ENCODE measurements at places on chromosomes 7 and 10. TPM values are rescaled to one million over a fixed set of nuclear protein-coding genes. Genes with fewer than 3 reads are reported as not detected.

The LRRD1 gene
- total RNA-seq = not detected

The ELMO1 gene
- total RNA-seq = 113 TPM

The PPP1R17 gene
- not detected for total RNA-seq

The FAM241B gene
- total RNA-seq = 10.2 TPM

The USP6NL gene
- 0.64 TPM for total RNA-seq

The MRC1 gene
- not detected for total RNA-seq

DNA sequence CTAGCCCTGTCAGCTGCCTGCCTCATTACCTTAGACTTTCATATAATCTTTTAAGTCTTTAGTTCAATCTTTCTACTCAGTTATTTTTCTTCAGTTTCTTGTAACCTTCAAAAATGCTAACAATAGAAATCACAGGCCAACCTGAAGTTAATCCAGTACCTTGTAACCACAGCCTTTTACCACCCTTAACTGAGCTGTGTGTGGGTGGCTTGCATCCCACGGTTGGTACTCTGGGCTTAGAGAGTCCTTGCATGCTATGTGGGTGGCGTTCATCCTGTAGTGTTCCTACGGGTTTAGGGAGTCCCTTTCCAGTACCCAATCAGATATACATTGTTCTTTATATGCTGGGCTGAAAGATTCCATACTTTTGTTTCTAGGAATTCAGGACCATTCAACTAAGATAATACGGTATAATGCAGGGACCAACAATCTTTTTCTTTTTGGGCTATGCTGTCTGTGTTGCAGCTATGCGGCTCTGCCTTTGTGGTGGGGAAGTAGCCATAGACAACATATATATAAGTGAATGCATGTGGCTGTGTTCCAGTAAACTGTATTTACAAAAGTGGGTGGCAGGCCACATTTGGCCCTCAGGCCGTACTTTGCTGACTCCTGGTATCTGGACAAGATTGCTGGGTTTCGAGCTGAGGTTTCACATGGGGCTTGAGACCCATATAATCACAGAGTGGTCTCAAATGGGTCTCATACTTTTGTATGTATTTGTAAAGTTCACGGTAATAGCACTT is 280.8 kb upstream of the LRGUK start:
- no peaks in the 10 kb centered on the region for H3K27me3 ChIP-seq
- H3K4me3 ChIP-seq = no peak overlapping the region
- H3K27ac ChIP-seq = no peak overlapping the region
- no peaks in the 10 kb centered on the region for H3K4me1 ChIP-seq
- no peak for DNase-seq

GRCh38 chr7:26398427-26398755 is 106.7 kb downstream of the SNX10 start:
- DNase-seq = no peak
- peak overlapping the region; percentile 79 for H3K4me3 ChIP-seq
- H3K27ac ChIP-seq = peak overlapping the region; percentile 61
- no peaks in the 10 kb centered on the region for H3K36me3 ChIP-seq
- peaks cover 13% of the 10 kb centered on the region for H3K4me1 ChIP-seq

- no peak overlapping the region for H3K27ac ChIP-seq
- no peaks in the 10 kb centered on the region for H3K4me1 ChIP-seq
- H3K36me3 ChIP-seq = no peaks in the 10 kb centered on the region
- no peak overlapping the region for H3K4me3 ChIP-seq
Observed at GRCh38 chr7:58086871-58087535, 637.0 kb downstream of the ZNF716 start.

DNA sequence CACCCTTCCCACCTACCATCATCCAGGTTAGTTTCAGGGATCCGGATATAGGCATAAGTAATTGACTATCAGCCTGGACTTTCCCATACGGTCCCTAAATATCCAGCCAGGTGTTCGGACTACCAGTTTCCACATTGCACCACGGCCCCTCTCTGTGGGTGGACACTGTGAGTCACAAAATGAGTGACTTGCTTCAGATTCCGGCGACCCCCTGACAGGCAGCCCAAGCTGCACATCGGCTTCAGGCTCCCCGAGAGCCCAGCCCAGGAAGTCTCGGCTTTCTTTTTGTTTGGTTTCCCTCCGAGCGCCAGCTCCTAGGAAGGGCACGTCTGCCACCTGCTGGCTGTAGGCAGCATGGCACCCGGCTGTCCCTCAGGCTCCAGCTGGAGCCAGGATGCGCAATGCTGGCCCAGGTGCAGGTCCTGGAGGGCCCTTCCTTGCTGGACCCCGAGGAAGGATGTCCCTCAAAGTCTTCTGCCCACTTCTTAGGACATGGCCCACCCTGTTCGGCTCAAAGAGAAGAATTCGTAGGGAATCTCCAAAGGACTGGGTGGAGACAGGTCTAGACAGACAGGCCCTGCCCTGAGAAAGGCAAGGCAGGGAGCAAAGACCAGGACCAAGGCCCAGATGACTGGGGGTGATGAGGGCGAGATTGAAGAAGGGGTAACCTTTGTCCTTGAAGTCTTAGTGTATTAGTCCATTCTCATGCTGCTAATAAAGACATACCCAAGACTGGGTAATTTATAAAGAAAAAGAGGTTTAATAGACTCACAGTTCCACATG is 10.6 kb downstream of the HABP2 start:
- DNase-seq = peak; percentile 56
- H3K36me3 ChIP-seq = no peaks in the 10 kb centered on the region
- H3K27ac ChIP-seq = no peak overlapping the region
- peaks cover 7% of the 10 kb centered on the region for H3K4me1 ChIP-seq
- H3K4me3 ChIP-seq = peak overlapping the region; percentile 72

DNA sequence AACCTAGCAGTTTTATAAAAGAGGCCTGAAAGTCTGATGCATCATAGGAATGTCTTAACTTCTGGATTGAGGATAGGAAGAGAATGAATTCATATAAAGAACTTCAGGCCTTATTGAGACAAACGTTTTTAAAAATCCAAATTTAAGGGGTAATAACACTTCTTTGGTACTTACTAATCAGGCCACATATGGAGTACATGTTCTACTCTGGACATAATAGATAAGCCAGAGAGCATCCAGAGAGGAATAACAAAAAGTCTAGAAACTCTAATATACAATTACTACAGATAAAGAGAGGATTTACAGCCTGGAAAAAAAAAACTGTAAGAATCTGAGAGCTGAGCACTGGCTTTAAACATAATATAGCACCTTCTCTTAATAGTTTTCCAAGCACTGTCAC is 2.9 kb downstream of the MTPAP start:
- no peak overlapping the region for H3K4me3 ChIP-seq
- H3K27me3 ChIP-seq = no peaks in the 10 kb centered on the region
- peaks cover 56% of the 10 kb centered on the region for H3K4me1 ChIP-seq
- peaks cover 38% of the 10 kb centered on the region for H3K36me3 ChIP-seq
- no peak overlapping the region for H3K27ac ChIP-seq
- no peak for DNase-seq

- no peak for DNase-seq
- peaks cover 11% of the 10 kb centered on the region for H3K27me3 ChIP-seq
- H3K4me3 ChIP-seq = no peak overlapping the region
- H3K36me3 ChIP-seq = no peaks in the 10 kb centered on the region
Observed at GRCh38 chr7:132489776-132490237, 86.5 kb downstream of the PLXNA4 start.

- no peak overlapping the region for H3K27ac ChIP-seq
- DNase-seq = no peak
- H3K4me1 ChIP-seq = no peaks in the 10 kb centered on the region
- no peak overlapping the region for H3K4me3 ChIP-seq
Observed at GRCh38 chr10:34918060-34918775, 103.1 kb upstream of the PARD3 start.

DNA sequence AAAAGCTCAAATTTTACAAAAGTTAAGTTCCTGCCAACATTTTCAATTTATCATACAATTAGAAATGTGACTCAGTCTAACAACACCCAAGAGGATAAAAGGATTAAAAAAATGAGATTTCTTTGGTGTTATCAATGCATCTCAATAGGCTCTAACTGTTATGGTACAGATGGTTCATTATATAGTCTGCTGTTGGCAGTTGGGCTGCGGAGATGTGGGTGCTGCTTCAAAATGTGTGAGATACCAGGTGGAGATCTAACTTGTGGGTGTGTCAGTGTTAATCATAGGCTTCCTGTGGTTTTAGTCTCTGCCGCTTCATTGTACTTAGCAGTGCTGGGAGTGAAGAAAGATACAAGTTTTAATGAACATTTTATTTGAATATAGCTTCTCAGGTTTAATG is 231.2 kb downstream of the EXOC4 start:
- DNase-seq = no peak
- peak overlapping the region; percentile 41 for H3K27ac ChIP-seq
- H3K27me3 ChIP-seq = no peaks in the 10 kb centered on the region
- peaks cover 22% of the 10 kb centered on the region for H3K4me1 ChIP-seq
- peak overlapping the region; percentile 32 for H3K4me3 ChIP-seq
- no peaks in the 10 kb centered on the region for H3K36me3 ChIP-seq

GRCh38 chr7:2512713-2513112 is 6.9 kb upstream of the LFNG start:
- no peak for DNase-seq
- H3K4me1 ChIP-seq = peaks cover 49% of the 10 kb centered on the region
- H3K4me3 ChIP-seq = no peak overlapping the region

- no peaks in the 10 kb centered on the region for H3K4me1 ChIP-seq
- H3K4me3 ChIP-seq = no peak overlapping the region
- no peaks in the 10 kb centered on the region for H3K36me3 ChIP-seq
- DNase-seq = no peak
Observed at GRCh38 chr7:86479144-86479543, 164.6 kb upstream of the GRM3 start.

DNA sequence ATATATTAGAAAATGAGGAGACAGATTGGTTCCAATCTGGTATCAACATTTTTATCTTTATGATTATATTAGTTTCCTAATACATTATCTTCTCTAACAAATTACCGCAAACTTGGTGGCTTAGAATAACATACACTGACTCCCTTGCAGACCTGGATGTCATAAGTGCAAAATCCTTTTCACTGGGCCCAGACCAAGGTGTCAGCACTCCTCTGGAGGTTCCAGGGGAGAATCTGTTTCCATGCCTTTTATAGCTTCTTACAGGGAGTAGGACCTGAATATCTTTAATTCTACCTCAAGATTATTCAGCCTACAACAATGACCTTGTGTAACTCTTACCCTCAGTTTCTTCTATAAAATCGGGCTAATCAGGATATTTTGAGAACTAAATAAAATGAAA is 329.9 kb upstream of the GRM3 start:
- H3K27ac ChIP-seq = no peak overlapping the region
- no peak for DNase-seq
- no peak overlapping the region for H3K4me3 ChIP-seq
- H3K27me3 ChIP-seq = no peaks in the 10 kb centered on the region

DNA sequence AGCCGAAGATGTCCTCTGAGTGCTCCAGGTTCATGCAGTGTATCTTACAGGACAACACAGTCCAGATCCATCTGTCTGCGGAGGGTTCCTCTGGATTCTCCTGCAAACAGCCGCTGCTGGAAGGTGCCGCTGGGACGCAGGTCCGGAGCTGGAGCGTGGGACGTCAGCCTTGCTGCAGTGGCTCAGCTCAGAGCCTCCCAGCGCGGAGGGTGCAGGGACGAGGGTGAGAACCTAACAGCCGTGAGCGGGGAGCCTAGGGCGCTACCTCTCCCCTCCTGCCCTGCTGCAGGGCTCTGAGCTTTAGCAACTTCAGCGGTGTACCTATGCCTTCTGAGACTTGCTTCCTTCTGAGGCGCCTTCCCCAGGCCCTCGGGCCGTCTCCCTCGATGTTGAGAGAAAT is 137.6 kb upstream of the TMEM72 start:
- H3K4me1 ChIP-seq = no peaks in the 10 kb centered on the region
- DNase-seq = no peak
- H3K36me3 ChIP-seq = no peaks in the 10 kb centered on the region

GRCh38 chr7:116780521-116780920 is 81.9 kb upstream of the CAPZA2 start:
- H3K4me3 ChIP-seq = no peak overlapping the region
- no peaks in the 10 kb centered on the region for H3K27me3 ChIP-seq
- no peaks in the 10 kb centered on the region for H3K4me1 ChIP-seq
- no peak for DNase-seq
- H3K27ac ChIP-seq = no peak overlapping the region
- no peaks in the 10 kb centered on the region for H3K36me3 ChIP-seq

- H3K4me1 ChIP-seq = peaks cover 6% of the 10 kb centered on the region
- peaks cover 42% of the 10 kb centered on the region for H3K36me3 ChIP-seq
- DNase-seq = no peak
- no peak overlapping the region for H3K4me3 ChIP-seq
Observed at GRCh38 chr7:130195396-130195795, 9.8 kb downstream of the TMEM209 start.

GRCh38 chr10:127577376-127578258 is 28.5 kb downstream of the NPS start:
- no peak overlapping the region for H3K4me3 ChIP-seq
- no peaks in the 10 kb centered on the region for H3K4me1 ChIP-seq
- no peaks in the 10 kb centered on the region for H3K36me3 ChIP-seq
- no peaks in the 10 kb centered on the region for H3K27me3 ChIP-seq

GRCh38 chr7:118029826-118030422 is 154.0 kb upstream of the LSM8 start:
- peaks cover 6% of the 10 kb centered on the region for H3K27me3 ChIP-seq
- no peak overlapping the region for H3K4me3 ChIP-seq
- no peaks in the 10 kb centered on the region for H3K4me1 ChIP-seq
- H3K36me3 ChIP-seq = no peaks in the 10 kb centered on the region
- no peak for DNase-seq

DNA sequence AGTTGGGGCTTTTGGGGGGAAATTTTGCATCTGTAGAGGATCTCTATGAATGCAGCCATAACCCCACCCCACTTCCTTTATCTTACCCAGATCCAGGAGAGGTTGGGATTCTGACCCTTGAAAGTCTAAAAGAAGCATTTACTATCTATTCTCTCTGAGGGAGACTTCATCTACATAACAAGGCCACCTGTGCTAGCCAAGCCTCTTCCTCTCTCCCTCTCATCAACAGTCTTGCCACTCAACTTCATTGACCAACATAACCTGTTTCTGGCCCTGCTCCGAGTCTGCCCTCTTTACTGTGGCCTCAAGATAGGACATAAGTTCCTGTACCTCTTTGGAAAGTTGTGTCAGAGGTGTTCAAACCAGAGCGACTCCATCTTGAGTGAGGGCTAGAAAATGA is 19.4 kb downstream of the TUBAL3 start:
- no peak for DNase-seq
- H3K4me1 ChIP-seq = no peaks in the 10 kb centered on the region
- H3K27me3 ChIP-seq = peaks cover 4% of the 10 kb centered on the region
- H3K36me3 ChIP-seq = peaks cover 4% of the 10 kb centered on the region
- H3K27ac ChIP-seq = no peak overlapping the region

DNA sequence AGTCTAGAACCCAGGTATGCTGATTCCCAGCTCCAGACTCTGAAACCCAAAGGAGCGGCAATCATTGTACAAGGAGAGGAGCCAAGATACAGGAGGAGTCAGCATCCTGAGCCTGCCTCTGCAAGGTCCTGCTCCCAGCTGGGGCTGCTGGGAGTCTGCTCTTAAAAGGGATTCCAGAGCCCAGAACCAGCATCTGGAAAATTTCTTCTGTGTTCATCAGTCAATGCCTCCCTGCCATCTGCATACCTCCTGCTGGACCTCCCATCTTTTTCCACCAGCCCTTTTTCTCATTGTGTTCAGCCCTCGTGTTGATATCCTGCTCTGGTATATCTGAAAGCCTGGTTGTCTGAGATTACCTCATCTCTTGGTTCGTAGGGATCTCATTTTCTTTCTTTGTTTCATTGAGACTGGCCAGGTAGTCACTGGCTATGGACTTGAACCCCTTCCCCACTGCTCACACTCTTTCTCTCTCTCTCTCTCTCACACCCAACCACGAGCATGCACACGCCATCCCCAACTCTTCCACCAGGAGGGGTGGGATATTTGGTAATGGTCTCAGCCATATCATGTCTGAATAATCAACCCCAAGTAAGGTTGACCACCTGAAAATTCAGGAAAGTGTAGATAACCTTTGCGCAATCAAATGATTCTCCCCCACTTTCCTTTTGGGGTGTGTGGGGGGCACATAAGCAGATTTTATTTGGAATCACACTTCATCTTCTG is 608.8 kb downstream of the LRMDA start:
- no peak for DNase-seq
- H3K27ac ChIP-seq = no peak overlapping the region
- no peaks in the 10 kb centered on the region for H3K4me1 ChIP-seq
- H3K27me3 ChIP-seq = no peaks in the 10 kb centered on the region

Measured in activated T-helper 1 cell treated with anti-CD3 and anti-CD28 coated beads, Interleukin-12 subunit alpha, Interleukin-12 subunit beta, Interleukin-2, Interleukin-4 antibody, amounts not matched to agents 30 ng/mL and 10 ng/mL and 1 ng/mL, durations not matched to agents 14 hours and 24 hours and 36 hours (primary cell).